MCF 10A (cell line): ENCODE measurements at places on chromosomes 13 and 19. TPM values are rescaled to one million over a fixed set of nuclear protein-coding genes. Genes with fewer than 3 reads are reported as not detected.
A peak's percentile ranks its signal among the peaks of the same experiment; 100 is the strongest.

DNA sequence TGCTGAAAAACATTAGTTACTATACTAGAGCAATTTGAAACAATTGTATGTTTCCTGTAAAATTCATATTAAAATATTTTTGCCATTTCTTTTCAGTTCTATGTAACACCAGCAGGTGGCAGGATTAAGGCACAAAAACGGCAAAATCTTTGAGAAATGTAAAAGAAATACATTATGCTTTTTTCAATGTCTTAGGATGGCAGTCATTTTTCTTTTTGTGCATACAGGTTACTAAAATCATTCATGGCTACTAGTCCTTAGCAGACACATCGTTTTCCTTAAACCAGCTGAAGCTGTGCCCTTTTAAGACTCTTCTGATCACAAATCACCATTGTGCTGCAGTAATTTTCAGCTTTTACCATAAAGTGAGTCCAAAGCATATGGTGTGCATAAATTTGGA is 800.7 kb upstream of the SLITRK5 start:
- no peaks in the 10 kb centered on the region for H3K36me3 ChIP-seq
- H3K27ac ChIP-seq: no peak overlapping the region
- H3K4me1 ChIP-seq: no peaks in the 10 kb centered on the region
- no peak overlapping the region for H3K4me3 ChIP-seq

DNA sequence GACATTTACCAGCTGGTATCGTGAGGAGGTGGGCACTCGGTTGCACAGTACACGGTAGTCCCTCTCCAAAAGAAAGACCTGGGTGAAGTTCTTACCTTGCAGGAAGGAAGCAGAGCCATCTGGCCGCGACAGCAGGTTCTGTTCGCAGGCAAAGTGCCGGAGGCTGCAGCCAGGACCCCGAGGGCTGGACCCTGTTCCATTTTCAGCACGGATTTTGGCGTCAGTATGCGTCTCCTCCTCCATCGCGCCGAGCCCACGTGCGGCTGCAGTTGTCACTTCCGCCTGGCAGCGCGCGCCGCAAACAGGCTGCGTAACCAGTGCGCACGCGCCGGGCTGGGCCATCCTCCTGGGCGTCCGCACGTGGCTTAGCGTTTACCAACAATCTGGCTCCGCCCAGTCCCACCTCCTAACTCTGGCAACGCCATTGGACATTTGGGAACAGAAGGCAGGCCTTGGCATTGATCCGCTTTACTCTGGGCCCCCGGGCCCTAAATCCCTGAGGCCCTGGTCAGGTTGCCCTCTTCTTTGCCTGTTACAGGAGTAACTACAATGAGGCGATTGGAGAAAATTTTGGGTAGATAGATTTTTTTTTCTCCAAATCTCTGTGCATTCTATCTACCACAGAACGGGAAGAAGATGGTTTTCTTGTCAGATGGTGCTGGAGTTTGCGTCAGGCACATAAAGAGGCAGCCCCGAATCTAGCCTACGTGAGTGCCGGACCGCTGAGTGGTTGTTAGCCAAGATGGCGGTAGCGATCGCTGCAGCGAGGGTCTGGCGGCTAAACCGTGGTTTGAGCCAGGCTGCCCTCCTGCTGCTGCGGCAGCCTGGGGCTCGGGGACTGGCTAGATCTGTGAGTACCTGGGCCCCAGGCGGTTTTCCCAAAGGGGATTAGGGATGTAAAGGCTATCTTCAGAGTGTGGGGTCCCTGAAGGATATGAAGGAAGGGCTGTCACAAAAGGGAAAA is at the start of the genes BCKDHA and EXOSC5:
TSS of gene BCKDHA (plus strand) at position 733 of the 964 bp plus-strand sequence. CDS start at position 743, 10 bp downstream.
TSS of gene EXOSC5 (minus strand) at position 274 of the 964 bp plus-strand sequence. CDS start at position 243, 31 bp downstream.
- H3K27me3 ChIP-seq: no peaks in the 10 kb centered on the region
- peaks cover 29% of the 10 kb centered on the region for H3K4me1 ChIP-seq
- peak within 1 kb of the TSS; percentile 99 for H3K4me3 ChIP-seq
- DNase-seq: peak; percentile 100

- H3K36me3 ChIP-seq: no peaks in the 10 kb centered on the region
- peaks cover 9% of the 10 kb centered on the region for H3K4me1 ChIP-seq
- no peaks in the 10 kb centered on the region for H3K27me3 ChIP-seq
- H3K4me3 ChIP-seq: no peak overlapping the region
Measured at GRCh38 chr13:42891591-42891990, 100.5 kb downstream of the EPSTI1 start.

DNA sequence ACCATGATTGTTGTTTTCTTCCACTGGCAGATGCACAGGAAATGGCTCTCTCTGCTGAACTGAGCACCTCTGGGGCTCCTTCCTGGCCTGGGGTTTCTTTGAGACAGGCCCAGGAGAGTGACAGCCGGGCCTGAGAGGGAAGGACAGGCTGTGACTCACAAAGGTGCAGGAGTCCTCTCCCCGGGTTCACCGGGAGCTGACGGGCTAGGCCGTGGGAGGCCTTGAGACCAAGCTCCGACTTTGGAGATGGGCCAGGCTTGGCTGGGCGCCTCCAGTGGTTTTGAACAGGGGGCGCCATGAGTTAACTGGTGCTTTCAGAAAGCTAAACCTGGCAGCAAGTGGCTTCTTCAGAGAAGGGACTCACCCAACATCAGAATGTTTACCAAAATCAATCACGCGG is 143.4 kb downstream of the URI1 start:
- H3K36me3 ChIP-seq: no peaks in the 10 kb centered on the region
- H3K4me1 ChIP-seq: no peaks in the 10 kb centered on the region
- no peaks in the 10 kb centered on the region for H3K27me3 ChIP-seq
- no peak for DNase-seq

GRCh38 chr19:1131718-1132551 is 28.1 kb downstream of the GPX4 start:
- H3K27me3 ChIP-seq: no peaks in the 10 kb centered on the region
- DNase-seq: peak; percentile 90
- peaks cover 8% of the 10 kb centered on the region for H3K4me1 ChIP-seq
- peaks cover 52% of the 10 kb centered on the region for H3K36me3 ChIP-seq
- H3K27ac ChIP-seq: peak overlapping the region; percentile 54

DNA sequence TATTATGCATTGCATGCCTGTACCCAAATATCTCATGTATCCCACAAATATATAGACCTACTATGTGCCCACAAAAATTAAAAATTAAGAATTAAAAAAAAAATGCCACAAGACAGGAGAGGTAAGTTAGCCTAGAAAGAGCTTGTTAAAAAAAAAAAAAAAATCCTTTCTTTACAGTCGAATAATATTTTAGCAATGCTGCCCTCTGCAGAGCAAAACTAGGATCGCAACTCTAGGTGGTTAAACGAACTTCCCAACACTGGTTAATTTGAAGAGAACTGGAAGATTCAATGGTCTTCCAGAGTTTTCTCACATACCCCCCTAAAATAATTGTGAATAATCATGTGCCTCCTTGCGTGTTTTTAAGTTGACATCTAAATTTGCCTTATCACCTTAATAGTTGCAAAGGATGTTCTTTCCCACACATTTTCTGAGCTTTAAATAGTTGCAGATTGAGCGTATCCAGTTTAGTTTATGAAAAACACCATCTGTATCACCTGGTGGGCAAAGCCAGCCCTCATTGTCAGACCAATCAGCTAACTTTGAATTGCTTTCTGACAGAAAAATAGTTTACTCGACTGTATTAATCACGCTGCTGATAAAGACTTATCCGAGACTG is 47.4 kb upstream of the RCBTB2 start:
- H3K36me3 ChIP-seq: no peaks in the 10 kb centered on the region
- H3K27ac ChIP-seq: no peak overlapping the region
- no peaks in the 10 kb centered on the region for H3K27me3 ChIP-seq
- H3K4me3 ChIP-seq: no peak overlapping the region

GRCh38 chr13:112144616-112145550 is 77.9 kb downstream of the SOX1 start:
- no peaks in the 10 kb centered on the region for H3K4me1 ChIP-seq
- peak; percentile 49 for DNase-seq
- H3K4me3 ChIP-seq: no peak overlapping the region
- H3K27me3 ChIP-seq: no peaks in the 10 kb centered on the region

DNA sequence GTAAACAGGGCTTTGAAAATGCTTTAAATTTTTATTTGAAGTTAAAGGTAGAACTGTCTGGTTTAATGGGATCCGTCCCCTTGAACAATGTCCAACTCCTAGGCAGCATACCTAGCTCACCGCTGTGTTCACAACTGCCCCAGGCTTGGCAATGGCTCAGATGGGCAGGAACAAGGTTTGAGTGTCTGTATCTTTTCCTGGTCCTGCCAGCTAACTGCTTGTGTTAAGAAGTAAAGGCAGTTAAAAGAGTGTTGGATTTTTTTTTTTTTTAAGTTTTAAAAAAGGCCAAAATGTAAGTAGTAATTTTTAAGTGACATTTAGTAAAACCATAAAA is 66.7 kb upstream of the FNDC3A start:
- no peak overlapping the region for H3K4me3 ChIP-seq
- DNase-seq: no peak
- no peaks in the 10 kb centered on the region for H3K36me3 ChIP-seq
- H3K27me3 ChIP-seq: no peaks in the 10 kb centered on the region
- H3K4me1 ChIP-seq: peaks cover 10% of the 10 kb centered on the region

DNA sequence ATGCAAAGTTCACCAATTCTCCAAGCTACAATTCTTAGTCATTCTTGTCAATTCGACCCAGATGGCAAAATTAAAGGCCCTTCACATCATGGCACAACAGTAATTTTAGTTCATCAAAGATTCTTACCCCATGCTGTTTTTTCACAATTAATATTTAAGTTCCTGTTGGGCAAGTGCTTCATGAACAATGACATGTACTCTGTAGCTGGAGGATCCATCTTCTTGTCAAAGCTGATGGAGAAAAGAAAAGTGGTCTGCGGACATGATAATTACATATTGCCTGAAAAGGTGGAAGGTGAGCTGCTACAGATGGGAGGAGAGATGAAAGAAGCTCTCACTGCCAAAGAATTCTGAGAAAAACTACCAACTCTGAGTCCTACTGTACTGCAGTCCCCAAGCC is 1370.3 kb upstream of the SLC10A2 start:
- H3K27ac ChIP-seq: no peak overlapping the region
- no peaks in the 10 kb centered on the region for H3K4me1 ChIP-seq
- no peak overlapping the region for H3K4me3 ChIP-seq
- H3K27me3 ChIP-seq: no peaks in the 10 kb centered on the region
- DNase-seq: no peak

DNA sequence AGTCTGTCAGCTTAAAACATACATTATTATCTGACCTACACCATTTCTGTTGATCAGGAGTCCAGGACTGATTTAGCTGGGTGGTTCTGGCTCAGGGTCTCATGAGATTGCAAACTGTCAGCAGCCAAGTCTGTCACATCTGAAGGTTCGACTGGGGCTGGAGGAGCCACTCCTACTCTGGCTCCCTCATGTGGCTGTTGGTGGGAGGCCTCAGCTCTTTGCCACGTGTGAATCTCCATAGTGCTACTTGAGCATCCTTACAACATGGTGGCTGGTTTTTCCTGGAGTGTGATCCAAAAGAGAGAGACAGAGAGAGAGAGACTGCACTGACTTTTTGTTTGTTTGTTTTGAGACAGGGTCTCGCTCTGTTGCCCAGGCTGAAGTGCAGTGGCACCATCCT is 63.6 kb upstream of the NFIC start:
- no peaks in the 10 kb centered on the region for H3K36me3 ChIP-seq
- H3K27me3 ChIP-seq: peaks cover 22% of the 10 kb centered on the region
- peaks cover 3% of the 10 kb centered on the region for H3K4me1 ChIP-seq
- no peak for DNase-seq
- no peak overlapping the region for H3K27ac ChIP-seq
- H3K4me3 ChIP-seq: no peak overlapping the region

DNA sequence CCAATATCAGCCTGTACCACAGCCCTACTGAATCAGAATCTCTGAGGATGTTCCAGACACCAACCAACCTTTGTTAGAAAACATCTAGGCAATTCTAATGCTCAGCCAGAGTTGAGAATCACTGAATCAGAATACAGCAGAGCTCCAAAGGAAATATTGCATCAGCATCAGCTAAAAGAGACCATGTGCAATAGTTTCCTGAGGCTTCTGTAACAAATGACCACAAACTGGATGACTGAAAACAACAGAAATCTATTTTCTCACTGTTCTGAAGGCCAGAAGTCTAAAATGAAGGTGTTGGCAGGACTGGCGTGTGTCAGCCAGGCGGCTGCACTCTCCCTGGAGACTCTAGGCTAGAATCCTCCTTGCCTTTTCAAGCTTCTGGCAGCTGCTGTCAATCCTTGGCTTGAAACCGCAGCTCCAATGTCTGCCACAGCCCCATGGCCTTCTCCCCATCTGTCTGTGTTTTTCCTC is 1.2 kb upstream of the DCT start:
- H3K4me1 ChIP-seq: peaks cover 23% of the 10 kb centered on the region
- DNase-seq: peak; percentile 51
- H3K27me3 ChIP-seq: no peaks in the 10 kb centered on the region
- H3K36me3 ChIP-seq: no peaks in the 10 kb centered on the region
- H3K4me3 ChIP-seq: no peak overlapping the region
- H3K27ac ChIP-seq: no peak overlapping the region

DNA sequence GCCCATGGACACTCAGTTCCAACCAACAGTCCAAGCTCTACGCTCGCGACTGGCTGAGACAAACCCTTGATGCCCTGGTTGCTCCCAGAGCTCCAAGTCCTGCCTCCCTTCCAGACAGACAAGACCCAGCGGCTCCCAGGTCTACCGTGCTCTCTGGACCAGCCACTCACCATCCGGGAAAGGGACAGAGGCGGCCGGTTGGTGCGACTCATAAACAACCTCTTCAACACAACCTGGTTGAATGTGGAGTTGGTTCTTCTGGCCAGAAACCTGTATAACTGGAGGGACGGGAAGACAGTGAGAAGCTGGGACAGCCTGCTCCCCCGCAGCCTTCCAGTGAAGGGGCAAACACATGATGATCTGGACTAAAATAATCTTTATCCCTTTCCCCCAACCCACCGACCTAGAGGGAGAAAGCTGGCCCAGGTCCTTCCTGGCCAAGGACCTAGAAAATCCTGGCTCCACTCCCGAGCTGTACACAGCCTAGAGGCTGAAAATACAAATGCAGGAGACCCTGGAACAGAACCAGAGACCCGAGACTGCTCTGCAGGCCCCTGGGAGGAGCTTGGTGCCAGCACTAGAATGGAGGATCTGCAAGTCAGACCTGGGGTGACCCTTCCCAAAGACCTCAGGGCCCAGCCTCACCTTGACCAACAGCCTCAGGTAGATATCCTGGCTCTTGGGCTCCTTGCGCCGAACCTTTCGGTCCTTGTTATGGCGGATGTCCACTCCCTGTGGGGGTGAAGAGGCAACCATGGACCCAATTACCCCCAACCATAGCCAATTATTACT is 1.6 kb downstream of the RPL18 start:
- H3K4me1 ChIP-seq: peaks cover 46% of the 10 kb centered on the region
- DNase-seq: peak; percentile 34
- H3K27me3 ChIP-seq: no peaks in the 10 kb centered on the region

GRCh38 chr19:2503521-2504109 is 27.7 kb downstream of the GADD45B start:
- H3K27ac ChIP-seq: no peak overlapping the region
- peak; percentile 64 for DNase-seq
- peaks cover 6% of the 10 kb centered on the region for H3K4me1 ChIP-seq

DNA sequence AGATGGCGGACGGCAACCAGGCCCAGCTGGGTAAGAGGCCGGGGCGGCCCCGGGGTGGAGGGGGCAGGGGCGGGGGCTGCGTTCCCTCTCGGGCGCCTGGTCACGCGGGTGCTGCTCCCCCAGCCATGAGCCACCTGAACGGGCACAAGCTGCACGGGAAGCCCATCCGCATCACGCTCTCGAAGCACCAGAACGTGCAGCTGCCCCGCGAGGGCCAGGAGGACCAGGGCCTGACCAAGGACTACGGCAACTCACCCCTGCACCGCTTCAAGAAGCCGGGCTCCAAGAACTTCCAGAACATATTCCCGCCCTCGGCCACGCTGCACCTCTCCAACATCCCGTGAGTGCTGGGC is 11.1 kb downstream of the PTBP1 start:
- H3K27ac ChIP-seq: no peak overlapping the region
- H3K4me3 ChIP-seq: no peak overlapping the region
- H3K36me3 ChIP-seq: peaks cover 74% of the 10 kb centered on the region

KLK4 gene
- not detected in 2 replicates for total RNA-seq

AKAP11 gene
- 22.0 and 24.7 TPM in 2 replicates for total RNA-seq

PTGER1 gene
- 0.29 and 0.42 TPM in 2 replicates for total RNA-seq

PTH2 gene
- not detected in 2 replicates for total RNA-seq

LILRB4 gene
- not detected in 2 replicates for total RNA-seq

ZNF431 gene
- total RNA-seq: 17.2 and 22.1 TPM in 2 replicates

CEACAM8 gene
- total RNA-seq: not detected in 2 replicates

DIRAS1 gene
- total RNA-seq: 0.37 and 0.74 TPM in 2 replicates
